Adrenal gland (tissue), 19 donors: ENCODE measurements at places on chromosomes 3 and 15. TPM values are rescaled to one million over a fixed set of nuclear protein-coding genes. Genes with fewer than 3 reads are reported as not detected.

LXN gene
- total RNA-seq, result 20.5 TPM

SELENOS gene
- 47.7 TPM for total RNA-seq

CEP152 gene
- 6.4 TPM for total RNA-seq

CDHR4 gene
- total RNA-seq, result not detected

DPPA4 gene
- 5.3 TPM for total RNA-seq

EPHA3 gene
- 0.52 TPM for total RNA-seq

IMPG2 gene
- 1.3 TPM for total RNA-seq

OR5K2 gene
- total RNA-seq, result not detected

RETNLB gene
- total RNA-seq, result not detected

LOXL1 gene
- total RNA-seq, result 8.5 TPM

KNL1 gene
- 1.7 TPM for total RNA-seq

DNA sequence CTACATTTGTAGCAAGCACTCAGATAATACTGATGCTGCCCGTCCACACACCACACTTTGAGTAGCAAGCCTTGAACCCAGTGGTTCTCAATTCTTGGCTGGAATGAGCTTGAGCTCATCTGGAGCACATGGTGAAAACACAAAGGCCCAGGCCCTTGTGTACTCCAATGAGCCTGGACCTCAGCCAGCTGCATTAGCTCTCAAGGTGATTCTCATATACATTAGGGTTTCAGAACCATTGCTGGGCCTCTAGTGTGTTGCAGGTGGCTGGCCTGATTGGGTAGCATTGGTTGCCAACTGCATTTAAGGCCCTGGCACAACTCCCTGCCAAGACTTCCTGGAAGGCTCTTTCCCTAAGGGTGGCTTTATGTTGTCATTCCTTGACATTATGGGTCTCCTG, 23.4 kb upstream of the ZFAND6 start:
- H3K27ac ChIP-seq, result no peak overlapping the region
- H3K4me3 ChIP-seq, result no peak overlapping the region
- peaks cover 5% of the 10 kb centered on the region for H3K4me1 ChIP-seq
- no peaks in the 10 kb centered on the region for H3K27me3 ChIP-seq

GRCh38 chr3:172931746-172932285, 181.3 kb downstream of the ECT2 start:
- no peaks in the 10 kb centered on the region for H3K27me3 ChIP-seq

DNA sequence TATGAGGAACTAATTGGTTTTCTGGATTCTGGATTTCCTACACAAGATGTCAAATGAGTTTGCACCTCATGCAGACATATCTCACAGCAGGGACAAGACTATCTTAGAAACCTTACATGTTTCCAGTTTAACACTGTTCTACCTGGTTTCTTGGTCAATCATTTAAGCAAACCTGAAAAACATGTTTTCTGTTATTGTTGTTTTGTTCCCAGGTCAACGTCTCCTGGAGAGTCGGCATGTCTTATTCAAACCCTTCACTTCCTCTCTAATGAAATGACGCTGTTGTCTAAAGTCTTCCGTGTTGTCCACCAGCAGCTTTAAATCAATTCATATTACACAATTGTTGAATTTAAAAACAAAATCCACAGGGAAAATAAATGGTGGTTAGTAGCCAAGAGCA, 150.9 kb downstream of the CNTN3 start:
- no peak overlapping the region for H3K27ac ChIP-seq
- H3K4me3 ChIP-seq, result no peak overlapping the region
- no peak for DNase-seq

- no peak overlapping the region for H3K4me3 ChIP-seq
- H3K27me3 ChIP-seq, result no peaks in the 10 kb centered on the region
- H3K36me3 ChIP-seq, result no peaks in the 10 kb centered on the region
- DNase-seq, result no peak
- H3K27ac ChIP-seq, result no peak overlapping the region
Measured at GRCh38 chr3:41716471-41716870, 245.4 kb downstream of the ULK4 start.

- H3K36me3 ChIP-seq, result no peaks in the 10 kb centered on the region
- no peak overlapping the region for H3K27ac ChIP-seq
- no peak overlapping the region for H3K4me3 ChIP-seq
- DNase-seq, result no peak
Measured at GRCh38 chr3:71350998-71351397, 232.5 kb downstream of the FOXP1 start.

GRCh38 chr3:99939876-99940275, 122.2 kb downstream of the CMSS1 start:
- no peaks in the 10 kb centered on the region for H3K27me3 ChIP-seq
- no peak for DNase-seq
- H3K4me3 ChIP-seq, result no peak overlapping the region
- H3K27ac ChIP-seq, result no peak overlapping the region
- peaks cover 21% of the 10 kb centered on the region for H3K4me1 ChIP-seq

- H3K4me3 ChIP-seq, result peak within 1 kb of the TSS; percentile 28
- no peaks in the 10 kb centered on the region for H3K27me3 ChIP-seq
- H3K4me1 ChIP-seq, result no peaks in the 10 kb centered on the region
- peak; percentile 44 for DNase-seq
Measured at GRCh38 chr15:80404057-80404760, at the start of gene ARNT2. Gene ARNT2 (plus strand): TSS chr15:80404382. CDS start chr15:80404516, 134 bp downstream.

DNA sequence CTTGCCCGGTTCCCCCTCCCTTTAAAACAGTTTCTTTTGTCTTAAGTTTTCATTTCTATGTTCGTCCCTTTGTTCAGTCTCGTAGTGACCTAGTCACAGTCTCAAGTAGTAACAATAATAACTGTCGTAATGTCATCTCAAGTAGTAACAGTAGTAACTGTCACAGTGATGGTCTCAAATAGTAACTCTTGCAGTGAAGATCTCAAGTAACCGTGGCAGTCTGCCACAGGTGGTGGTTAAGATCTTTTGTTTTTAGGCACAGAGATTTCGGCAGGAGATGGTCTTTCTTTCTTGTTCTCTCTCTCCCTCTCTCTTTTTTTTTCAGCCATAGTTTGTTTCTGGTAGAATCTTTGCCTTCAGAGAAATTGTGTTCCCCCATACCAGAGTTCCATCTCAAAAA, 656.0 kb upstream of the SGO1 start:
- no peaks in the 10 kb centered on the region for H3K36me3 ChIP-seq
- H3K4me1 ChIP-seq, result no peaks in the 10 kb centered on the region
- H3K4me3 ChIP-seq, result no peak overlapping the region
- DNase-seq, result no peak
- no peak overlapping the region for H3K27ac ChIP-seq
- no peaks in the 10 kb centered on the region for H3K27me3 ChIP-seq

- no peak for DNase-seq
- H3K27me3 ChIP-seq, result no peaks in the 10 kb centered on the region
- peaks cover 20% of the 10 kb centered on the region for H3K4me1 ChIP-seq
- H3K4me3 ChIP-seq, result no peak overlapping the region
- H3K27ac ChIP-seq, result no peak overlapping the region
Measured at GRCh38 chr3:138220788-138221187, 33.7 kb downstream of the ARMC8 start.

- peaks cover 16% of the 10 kb centered on the region for H3K4me1 ChIP-seq
- no peak for DNase-seq
- H3K27me3 ChIP-seq, result no peaks in the 10 kb centered on the region
- H3K36me3 ChIP-seq, result no peaks in the 10 kb centered on the region
- H3K27ac ChIP-seq, result peak overlapping the region; percentile 79
Measured at GRCh38 chr3:142210608-142211007, 14.8 kb downstream of the GK5 start.

DNA sequence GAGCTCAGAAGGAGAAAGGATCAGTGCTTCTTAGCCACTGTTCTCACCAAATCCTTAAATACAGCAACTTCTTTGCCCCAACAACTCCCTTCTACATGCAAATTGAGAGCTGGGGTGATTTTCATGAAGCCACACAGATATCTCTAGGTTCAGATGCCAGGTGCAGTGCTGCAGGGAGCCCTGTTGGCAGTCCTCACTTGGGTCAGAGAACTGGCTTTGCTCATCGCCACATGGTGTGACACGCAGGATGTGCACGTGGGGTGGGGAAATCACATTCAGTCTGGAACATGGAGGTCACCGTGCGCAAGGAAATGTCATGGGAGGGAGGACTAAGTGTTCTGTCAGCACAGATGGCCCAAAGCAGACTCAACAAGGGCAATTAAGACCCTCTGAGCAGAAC, 103.8 kb downstream of the WDR76 start:
- H3K4me1 ChIP-seq, result peaks cover 5% of the 10 kb centered on the region
- no peak overlapping the region for H3K27ac ChIP-seq
- no peaks in the 10 kb centered on the region for H3K36me3 ChIP-seq
- no peak overlapping the region for H3K4me3 ChIP-seq
- no peak for DNase-seq

GRCh38 chr3:50161320-50161719, 6.2 kb downstream of the SEMA3F start:
- no peak for DNase-seq
- no peaks in the 10 kb centered on the region for H3K36me3 ChIP-seq
- no peak overlapping the region for H3K27ac ChIP-seq

DNA sequence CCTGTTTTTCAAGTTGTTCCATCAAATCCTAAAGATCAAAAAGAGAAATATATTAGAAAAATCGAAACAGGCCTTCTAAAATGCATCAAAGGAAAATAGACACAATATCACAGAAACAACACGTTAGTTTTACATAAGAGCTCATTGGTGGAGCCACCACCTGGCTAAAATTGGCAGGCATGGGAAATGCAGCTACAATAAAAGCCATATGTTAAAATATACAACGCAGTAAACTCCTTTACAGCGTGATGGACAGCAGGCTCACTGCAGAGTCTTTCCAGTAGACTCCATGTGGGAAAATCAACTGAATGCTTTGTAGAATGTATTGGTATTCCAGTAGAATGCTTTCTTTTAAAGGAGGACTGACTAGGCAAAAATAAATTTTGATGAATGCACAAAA, 40.9 kb upstream of the MYO5C start:
- no peak overlapping the region for H3K4me3 ChIP-seq
- no peaks in the 10 kb centered on the region for H3K4me1 ChIP-seq
- H3K27me3 ChIP-seq, result no peaks in the 10 kb centered on the region

GRCh38 chr3:52120556-52121463, 33.4 kb downstream of the POC1A start:
- peaks cover 13% of the 10 kb centered on the region for H3K4me1 ChIP-seq
- H3K36me3 ChIP-seq, result no peaks in the 10 kb centered on the region
- no peak for DNase-seq
- H3K27me3 ChIP-seq, result no peaks in the 10 kb centered on the region
- H3K27ac ChIP-seq, result peak overlapping the region; percentile 5

GRCh38 chr3:180633722-180634121, 31.8 kb downstream of the TTC14 start:
- no peaks in the 10 kb centered on the region for H3K4me1 ChIP-seq
- DNase-seq, result no peak
- no peaks in the 10 kb centered on the region for H3K36me3 ChIP-seq
- no peak overlapping the region for H3K4me3 ChIP-seq

- no peaks in the 10 kb centered on the region for H3K36me3 ChIP-seq
- no peaks in the 10 kb centered on the region for H3K27me3 ChIP-seq
- no peak overlapping the region for H3K4me3 ChIP-seq
- H3K4me1 ChIP-seq, result peaks cover 30% of the 10 kb centered on the region
Measured at GRCh38 chr15:63938486-63939061, 104.8 kb upstream of the HERC1 start.

- DNase-seq, result no peak
- no peak overlapping the region for H3K4me3 ChIP-seq
- peaks cover 13% of the 10 kb centered on the region for H3K4me1 ChIP-seq
- no peaks in the 10 kb centered on the region for H3K27me3 ChIP-seq
- H3K36me3 ChIP-seq, result no peaks in the 10 kb centered on the region
Measured at GRCh38 chr3:72489901-72490300, 358.3 kb downstream of the SHQ1 start.

GRCh38 chr3:13219902-13220296, 146.7 kb upstream of the IQSEC1 start:
- H3K4me1 ChIP-seq, result peaks cover 8% of the 10 kb centered on the region
- no peaks in the 10 kb centered on the region for H3K27me3 ChIP-seq
- H3K27ac ChIP-seq, result no peak overlapping the region
- no peak overlapping the region for H3K4me3 ChIP-seq
